ENCODE measurements at places on chromosomes 4 and X. TPM values are rescaled to one million over a fixed set of nuclear protein-coding genes. Genes with fewer than 3 reads are reported as not detected.

The RS1 gene
- total RNA-seq: not detected

The ANOS1 gene
- 37.2 TPM for total RNA-seq

The CCKAR gene
- total RNA-seq: 0.56 TPM

The ZCCHC18 gene
- total RNA-seq: 6.2 TPM

DNA sequence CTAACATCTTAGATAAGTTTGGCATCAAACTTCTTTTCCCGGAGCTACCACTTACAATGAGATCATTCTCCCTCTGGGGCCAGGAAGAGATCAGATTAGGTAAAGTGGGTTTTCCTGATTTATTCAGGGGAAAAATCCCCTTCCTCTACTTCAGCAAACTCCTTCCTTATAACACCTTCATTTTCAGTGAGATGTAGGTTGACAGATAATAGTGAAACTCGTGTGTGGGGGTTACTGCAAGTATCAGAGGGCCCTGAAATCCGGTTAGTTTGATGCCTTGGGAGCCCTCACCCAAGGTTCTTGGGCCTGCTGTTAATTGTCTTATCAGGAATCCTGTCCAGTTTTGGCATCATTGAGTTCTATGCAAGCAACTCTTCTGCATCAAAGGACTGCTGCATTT lies 10.8 kb downstream of the FTHL17 start:
- no peaks in the 10 kb centered on the region for H3K4me1 ChIP-seq
- H3K36me3 ChIP-seq: no peaks in the 10 kb centered on the region
- no peaks in the 10 kb centered on the region for H3K27me3 ChIP-seq

DNA sequence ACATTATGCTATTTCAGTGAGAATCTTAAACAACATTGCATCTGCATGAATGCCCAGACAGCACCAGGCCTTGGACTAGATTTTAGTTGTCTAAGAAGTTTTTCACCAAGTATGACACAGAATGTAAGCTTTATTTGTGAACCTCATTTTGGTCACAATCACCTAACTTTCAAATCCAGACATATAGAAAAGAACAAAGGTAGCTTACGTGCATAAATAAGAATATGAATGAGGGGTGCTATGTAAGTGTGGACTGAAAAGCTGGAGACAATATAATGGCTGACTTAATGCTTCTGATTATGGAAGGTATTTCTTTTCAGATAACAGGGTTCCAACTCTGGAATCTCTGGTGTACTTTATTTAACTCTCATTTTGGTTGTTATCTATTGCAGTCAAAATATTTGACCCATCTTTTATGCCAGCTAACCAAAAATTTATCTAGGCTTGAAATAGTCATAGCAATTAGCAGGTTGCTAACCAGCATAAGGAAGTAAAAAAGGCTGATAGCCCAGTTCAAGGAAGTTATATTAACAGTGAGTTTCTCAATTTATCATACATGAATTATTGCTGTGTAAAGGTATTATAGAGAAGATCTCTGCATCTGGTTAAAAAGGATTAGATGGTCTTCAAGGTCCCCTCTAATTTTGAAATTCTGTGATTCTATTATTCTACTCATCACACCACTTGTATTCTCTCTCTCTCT lies 36.5 kb downstream of the SLC7A11 start:
- no peaks in the 10 kb centered on the region for H3K4me1 ChIP-seq
- no peak for DNase-seq
- no peaks in the 10 kb centered on the region for H3K36me3 ChIP-seq
- no peak overlapping the region for H3K4me3 ChIP-seq

GRCh38 chrX:12970691-12971202 lies 4.2 kb upstream of the TMSB4X start:
- H3K4me3 ChIP-seq: no peak overlapping the region
- no peaks in the 10 kb centered on the region for H3K36me3 ChIP-seq
- H3K27me3 ChIP-seq: no peaks in the 10 kb centered on the region
- H3K27ac ChIP-seq: peak overlapping the region; percentile 77

DNA sequence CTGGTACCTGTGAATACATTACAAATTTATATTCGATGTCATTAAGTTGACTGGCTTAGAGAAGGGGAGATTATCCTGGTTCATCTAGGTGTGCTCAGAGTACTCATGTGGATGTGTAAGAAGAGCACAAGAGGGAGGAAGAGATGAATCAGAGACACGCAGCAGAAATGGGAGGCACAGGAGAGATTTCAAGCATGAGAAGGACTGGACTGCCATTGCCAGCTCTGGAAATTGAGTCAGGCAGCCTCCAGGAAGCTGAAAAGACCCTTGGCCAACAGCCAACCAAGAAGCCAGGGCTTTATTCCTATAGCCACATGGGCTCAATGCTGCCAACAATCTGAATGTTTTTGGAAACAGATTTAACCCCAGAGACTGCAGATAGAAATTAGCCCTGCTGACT lies 1390.0 kb downstream of the STIM2 start:
- no peak overlapping the region for H3K4me3 ChIP-seq
- no peaks in the 10 kb centered on the region for H3K27me3 ChIP-seq
- no peaks in the 10 kb centered on the region for H3K36me3 ChIP-seq
- no peak overlapping the region for H3K27ac ChIP-seq
- DNase-seq: no peak

DNA sequence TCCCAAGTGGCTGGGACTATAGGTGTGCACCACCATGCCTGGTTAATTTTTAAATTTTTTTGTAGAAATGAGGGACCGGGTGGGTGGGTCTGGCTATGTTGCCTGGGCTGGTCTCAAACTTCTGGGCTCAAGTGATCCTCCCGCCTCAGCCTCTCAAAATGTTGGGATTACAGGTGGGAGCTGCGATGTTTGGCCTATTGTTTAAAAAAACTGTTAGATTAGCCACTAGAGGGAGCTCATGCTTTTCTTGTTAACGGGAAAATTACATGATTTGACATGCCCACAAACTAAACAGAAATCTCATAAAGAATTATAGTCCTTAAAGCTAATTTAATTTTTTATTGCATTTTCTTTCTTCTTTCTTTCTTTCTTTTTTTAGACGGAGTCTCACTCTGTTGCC lies 5.0 kb upstream of the SDAD1 start:
- no peaks in the 10 kb centered on the region for H3K4me1 ChIP-seq
- no peak overlapping the region for H3K4me3 ChIP-seq
- no peaks in the 10 kb centered on the region for H3K27me3 ChIP-seq
- no peak overlapping the region for H3K27ac ChIP-seq

- no peak overlapping the region for H3K4me3 ChIP-seq
- H3K36me3 ChIP-seq: no peaks in the 10 kb centered on the region
- DNase-seq: no peak
- no peak overlapping the region for H3K27ac ChIP-seq
Measured at GRCh38 chr4:38090455-38091246, 130.5 kb downstream of the PTTG2 start.

- H3K4me3 ChIP-seq: no peak overlapping the region
- no peaks in the 10 kb centered on the region for H3K36me3 ChIP-seq
- DNase-seq: no peak
- no peak overlapping the region for H3K27ac ChIP-seq
- no peaks in the 10 kb centered on the region for H3K27me3 ChIP-seq
Measured at GRCh38 chr4:184287697-184288255, 70.1 kb upstream of the ENPP6 start.

GRCh38 chr4:99321241-99322191 lies at the start of gene ADH1B:
ADH1B (minus strand) TSS chr4:99321401; CDS start chr4:99321331, 70 bp downstream.
- no peak within 1 kb of the TSS for H3K27ac ChIP-seq
- H3K36me3 ChIP-seq: no peaks in the 10 kb centered on the region

- H3K27me3 ChIP-seq: no peaks in the 10 kb centered on the region
- H3K4me1 ChIP-seq: no peaks in the 10 kb centered on the region
- no peak overlapping the region for H3K4me3 ChIP-seq
- no peaks in the 10 kb centered on the region for H3K36me3 ChIP-seq
- no peak overlapping the region for H3K27ac ChIP-seq
- DNase-seq: no peak
Measured at GRCh38 chr4:174088795-174089194, 194.7 kb downstream of the FBXO8 start.

DNA sequence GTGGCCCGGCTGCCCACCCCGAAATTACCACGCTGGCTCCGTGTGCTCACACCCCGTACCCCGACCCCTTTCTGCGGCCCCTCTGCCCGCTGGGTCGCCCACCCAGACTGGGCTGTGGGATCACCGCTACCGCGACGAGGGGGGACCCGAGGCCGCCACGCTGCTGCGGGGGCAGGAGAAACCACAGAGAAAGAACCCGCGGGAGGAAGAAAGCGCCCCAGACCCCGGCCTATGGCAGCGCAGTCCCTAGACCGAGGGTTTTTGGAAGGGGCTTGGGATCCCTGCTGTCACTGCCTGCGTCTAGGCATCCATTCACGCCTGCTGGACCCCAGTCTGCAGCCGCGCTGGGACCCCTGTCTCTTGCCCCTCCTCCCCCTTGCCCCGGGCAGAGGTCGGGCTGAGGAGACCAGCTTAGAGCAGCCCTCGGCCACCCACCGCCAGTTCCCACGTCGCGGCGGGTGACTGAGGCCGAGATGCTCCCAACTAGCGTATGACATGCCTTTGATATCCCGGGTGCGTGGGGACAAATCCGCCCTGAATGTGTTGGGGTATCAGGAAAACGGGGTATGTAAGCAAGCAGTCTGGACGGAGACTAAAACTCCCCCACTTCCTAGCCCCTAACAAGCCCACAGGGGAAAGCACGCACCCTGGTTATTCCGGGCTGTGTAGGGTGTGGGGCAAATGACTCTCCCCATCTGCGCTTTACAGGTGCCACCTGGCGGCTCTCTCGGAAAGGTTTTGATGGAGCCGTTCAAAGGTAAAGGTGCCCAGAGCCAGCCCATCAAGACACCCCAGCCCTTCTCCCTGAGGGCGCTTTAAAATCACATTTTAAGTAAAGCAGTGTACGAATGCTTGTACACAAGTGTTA lies 862 bp upstream of the INPP4B start:
- H3K4me1 ChIP-seq: peaks cover 7% of the 10 kb centered on the region
- H3K27me3 ChIP-seq: no peaks in the 10 kb centered on the region
- H3K27ac ChIP-seq: no peak overlapping the region
- DNase-seq: peak; percentile 17

GRCh38 chr4:173490817-173491528 lies 39.1 kb downstream of the HAND2 start:
- no peak overlapping the region for H3K27ac ChIP-seq
- no peaks in the 10 kb centered on the region for H3K36me3 ChIP-seq
- H3K4me1 ChIP-seq: no peaks in the 10 kb centered on the region
- no peak overlapping the region for H3K4me3 ChIP-seq
- no peak for DNase-seq
- H3K27me3 ChIP-seq: no peaks in the 10 kb centered on the region

DNA sequence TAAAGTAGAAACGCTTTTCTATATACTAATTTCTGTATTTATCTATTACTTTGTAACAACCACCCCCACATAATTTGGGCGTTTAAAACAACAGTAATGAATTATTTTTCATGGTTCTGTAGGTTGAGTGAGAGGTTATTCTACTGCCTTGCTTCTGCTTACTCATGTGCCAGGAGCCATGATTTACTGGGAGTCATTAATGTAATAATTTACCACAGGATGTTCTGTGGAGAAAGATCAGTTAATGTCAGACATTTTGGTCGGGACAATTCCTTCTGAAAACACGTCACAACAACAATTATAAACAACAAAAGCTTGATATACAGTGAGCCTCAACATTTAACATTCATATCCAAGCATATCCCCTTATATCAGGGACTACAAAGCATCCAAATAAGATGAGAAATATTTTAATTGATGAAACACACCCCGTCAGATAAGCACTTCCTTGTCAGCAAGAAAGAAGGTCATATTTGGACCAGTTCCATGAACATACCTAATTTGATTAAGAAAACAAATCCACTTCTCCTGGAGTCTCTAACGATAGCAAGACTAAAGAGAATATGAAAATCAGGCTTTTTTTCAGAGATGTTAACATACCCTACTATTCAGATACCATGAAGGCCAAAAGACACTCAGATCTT lies 238.5 kb downstream of the PRDM5 start:
- H3K27me3 ChIP-seq: no peaks in the 10 kb centered on the region
- H3K27ac ChIP-seq: no peak overlapping the region

Measured in testis (tissue), 5 donors.